Central memory CD4-positive, alpha-beta T cell (primary cell): ENCODE measurements at places on chromosomes 7 and 10.
A peak's percentile ranks its signal among the peaks of the same experiment; 100 is the strongest.

- peak; percentile 8 for DNase-seq
Measured at GRCh38 chr7:103573479-103574058, 127.6 kb upstream of the SLC26A5 start.

GRCh38 chr7:31819031-31819430, 132.0 kb downstream of the PPP1R17 start:
- DNase-seq, result no peak

- no peak for DNase-seq
Measured at GRCh38 chr10:99425204-99425603, 5.2 kb downstream of the GOT1 start.

DNA sequence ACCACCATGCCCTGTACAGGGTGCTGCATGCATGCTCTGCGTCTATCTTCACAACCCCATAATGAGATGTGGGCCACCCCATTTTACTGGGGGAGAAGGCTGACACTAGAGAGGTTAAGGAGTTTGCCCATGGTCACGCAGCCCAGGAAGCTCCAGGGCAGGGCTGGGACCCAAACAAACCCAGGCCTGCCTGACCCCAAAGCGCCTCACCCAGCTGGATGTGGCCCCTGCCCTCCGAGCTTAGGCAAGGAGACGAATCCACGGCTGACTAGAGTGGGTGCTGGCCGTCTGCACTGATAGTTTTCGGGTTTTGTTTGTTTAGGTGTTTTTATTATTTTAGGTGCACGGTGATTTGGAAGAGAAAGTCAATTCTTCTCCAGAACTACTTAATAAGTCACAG, 65.7 kb downstream of the CHST15 start:
- DNase-seq, result no peak

DNA sequence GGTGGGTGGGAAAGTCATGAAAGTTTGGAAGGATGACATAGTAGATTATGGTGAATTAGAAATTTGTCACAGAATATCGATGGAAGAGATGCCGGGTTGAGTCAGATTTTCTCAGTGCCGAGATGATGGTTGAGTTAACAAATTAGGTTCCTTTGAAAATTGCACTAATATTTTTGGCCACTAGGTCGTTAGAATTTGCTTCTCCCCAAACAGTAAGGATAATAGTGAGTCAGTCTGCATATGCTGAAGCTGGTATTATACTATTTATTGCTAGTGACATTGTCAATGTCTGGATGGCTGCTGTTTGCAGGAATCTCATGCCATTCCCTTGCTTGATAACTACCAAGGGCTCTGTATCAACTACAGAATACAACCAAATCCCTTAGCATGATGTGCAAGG, 37.7 kb upstream of the MINDY3 start:
- no peak for DNase-seq

GRCh38 chr7:154856733-154857132, 146.2 kb downstream of the PAXIP1 start:
- DNase-seq, result no peak

GRCh38 chr7:112726076-112726475, 64.1 kb downstream of the TMEM168 start:
- DNase-seq, result no peak

DNA sequence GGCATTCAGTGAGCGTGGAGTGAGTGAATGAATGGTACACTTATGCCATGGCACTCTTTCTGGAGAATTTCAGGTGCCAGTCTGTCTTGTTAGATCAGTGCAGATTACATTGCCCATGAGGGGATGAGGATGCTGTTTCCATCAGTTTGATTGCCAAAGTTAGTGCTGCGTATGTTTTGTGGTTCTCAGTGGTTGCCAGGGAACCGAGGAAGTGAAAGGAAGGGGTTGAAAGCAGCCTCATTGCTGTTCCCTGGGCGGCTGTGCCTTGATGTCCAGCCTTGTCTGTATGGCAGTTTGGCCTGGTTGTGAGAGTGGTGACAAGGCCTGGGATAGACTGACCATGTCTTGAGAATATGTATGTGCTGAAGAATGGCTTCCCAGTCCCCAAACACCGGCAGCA, 30.2 kb downstream of the WBP1L start:
- peak; percentile 25 for DNase-seq

DNA sequence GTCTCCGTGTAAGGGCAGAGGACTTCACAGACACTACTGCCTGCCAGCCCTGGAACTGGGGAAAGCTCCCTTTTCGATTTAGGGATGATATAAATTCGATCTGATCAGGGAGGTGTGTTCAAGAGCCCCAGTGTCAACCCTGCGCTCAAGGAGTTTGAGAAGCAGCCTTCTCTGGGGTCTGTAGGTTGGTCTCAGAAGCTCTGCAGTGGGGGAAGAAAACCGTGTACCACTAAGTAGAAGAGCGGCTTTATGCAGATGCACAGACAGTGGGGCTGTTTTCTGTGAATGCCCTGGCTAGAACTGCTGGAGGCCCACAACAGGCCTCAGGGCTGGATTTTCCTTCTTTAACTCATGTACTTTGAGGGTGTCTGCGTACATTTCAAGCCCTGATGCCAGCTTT, 6.3 kb upstream of the TBX20 start:
- DNase-seq, result no peak

- DNase-seq, result peak; percentile 15
Measured at GRCh38 chr7:106542550-106543220, 118.3 kb downstream of the CCDC71L start.

GRCh38 chr10:103659674-103660363, 166.3 kb downstream of the NEURL1 start:
- peak; percentile 55 for DNase-seq

DNA sequence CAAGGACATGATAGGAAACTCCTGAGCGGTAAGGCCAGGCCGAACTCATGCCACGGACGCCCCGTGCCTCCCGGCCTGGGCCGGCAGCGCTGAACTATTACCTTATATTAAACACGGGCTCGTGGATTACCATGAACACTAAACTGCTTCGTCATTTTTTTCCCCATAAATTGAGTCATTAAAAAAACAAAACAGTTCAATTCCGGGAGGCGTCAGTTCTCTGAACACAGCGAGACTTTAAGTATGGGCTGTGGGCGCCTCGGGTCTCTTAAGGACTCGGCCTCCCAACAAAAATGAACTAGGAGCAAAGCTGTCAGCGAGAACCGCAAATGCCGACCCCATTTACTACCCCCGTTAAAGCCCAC, 519 bp downstream of the PITRM1 start:
- DNase-seq, result no peak

- DNase-seq, result no peak
Measured at GRCh38 chr10:55668326-55668922, 692.6 kb downstream of the ZWINT start.

DNA sequence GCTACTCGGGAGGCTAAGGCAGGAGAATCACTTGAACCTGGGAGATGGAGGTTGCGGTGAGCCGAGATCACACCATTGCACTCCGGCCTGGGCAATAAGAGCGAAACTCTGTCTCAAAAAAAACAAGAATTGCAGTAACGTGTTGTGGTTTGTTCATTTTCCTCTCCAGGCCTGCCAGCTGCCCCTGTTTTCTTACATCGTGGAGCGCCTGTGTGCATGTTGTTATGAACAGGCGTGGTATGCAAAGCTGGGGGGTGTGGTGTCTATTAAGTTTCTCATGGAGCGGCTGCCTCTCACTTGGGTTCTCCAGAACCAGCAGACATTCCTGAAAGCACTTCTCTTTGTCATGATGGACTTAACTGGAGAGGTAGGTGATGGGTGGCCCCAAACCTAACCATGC, 52.1 kb downstream of the TRRAP start:
- DNase-seq, result no peak

DNA sequence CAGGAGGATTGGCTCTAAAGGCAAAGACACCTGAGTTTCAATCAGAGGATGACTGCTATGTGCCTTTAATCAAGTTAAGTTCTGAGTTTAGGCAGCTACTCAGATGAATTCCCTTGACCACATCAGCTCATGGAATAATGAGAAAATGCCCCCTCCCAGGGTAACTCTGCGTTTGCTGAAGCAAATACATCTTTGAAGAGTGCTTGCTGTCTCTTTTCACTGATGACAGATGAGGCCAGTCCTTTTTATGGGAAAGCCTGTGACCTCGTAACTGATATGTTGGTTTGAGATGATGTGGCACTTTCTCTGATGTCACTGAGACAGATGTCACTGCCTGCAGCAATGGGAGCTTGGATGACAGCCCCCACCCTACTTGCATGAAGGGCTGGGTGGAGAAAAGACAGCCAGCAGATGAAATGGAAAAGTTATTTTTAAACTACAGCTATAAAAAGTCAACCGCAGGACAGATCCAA, 43.7 kb upstream of the DGKI start:
- DNase-seq, result no peak

- DNase-seq, result no peak
Measured at GRCh38 chr7:104264285-104264684, 56.5 kb upstream of the ORC5 start.

- no peak for DNase-seq
Measured at GRCh38 chr7:1137517-1138167, 22.4 kb downstream of the ZFAND2A start.

DNA sequence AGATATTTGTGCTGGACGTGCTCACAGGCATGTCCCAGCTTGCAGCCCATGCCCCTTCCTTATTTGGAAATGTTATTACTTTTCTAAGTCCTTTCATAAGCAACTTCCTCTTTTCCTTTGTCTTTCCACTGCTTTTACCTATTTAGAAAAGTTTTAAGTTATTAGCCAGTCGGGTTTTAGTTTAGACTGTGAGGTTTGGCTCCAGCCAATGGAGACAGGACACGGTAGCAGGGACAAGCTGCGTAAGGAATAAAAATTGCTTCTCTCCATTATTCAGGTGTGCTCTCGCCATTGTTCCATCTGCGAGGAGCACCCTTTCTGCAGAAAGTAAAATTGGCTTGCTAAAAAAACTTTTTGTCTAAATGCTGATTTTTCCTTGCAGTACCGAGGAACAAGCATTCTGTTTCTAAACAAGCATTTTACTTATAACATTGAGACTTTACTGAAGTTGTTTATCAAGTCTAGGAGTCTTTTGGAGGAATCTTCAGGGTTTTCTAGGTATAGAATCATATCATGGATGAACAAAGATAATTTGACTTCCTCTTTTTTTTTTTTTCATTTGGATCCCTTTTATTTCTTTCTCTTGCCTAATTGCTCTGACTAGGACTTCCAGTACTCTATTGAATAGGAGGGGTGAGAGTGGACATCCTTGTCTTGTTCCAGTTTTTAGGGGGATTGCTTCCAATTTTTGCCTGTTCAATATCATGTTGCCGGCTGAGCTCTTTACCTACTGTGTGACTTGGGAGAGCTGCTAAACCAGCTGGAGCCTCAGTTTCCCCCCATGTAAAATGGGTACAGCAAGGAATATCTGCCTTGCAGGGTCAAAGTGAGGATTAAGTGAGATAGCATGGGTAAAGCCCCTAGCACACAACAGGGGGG, 63.8 kb downstream of the ALOX5 start:
- no peak for DNase-seq

- no peak for DNase-seq
Measured at GRCh38 chr10:118107541-118107940, 60.8 kb upstream of the RAB11FIP2 start.

DNA sequence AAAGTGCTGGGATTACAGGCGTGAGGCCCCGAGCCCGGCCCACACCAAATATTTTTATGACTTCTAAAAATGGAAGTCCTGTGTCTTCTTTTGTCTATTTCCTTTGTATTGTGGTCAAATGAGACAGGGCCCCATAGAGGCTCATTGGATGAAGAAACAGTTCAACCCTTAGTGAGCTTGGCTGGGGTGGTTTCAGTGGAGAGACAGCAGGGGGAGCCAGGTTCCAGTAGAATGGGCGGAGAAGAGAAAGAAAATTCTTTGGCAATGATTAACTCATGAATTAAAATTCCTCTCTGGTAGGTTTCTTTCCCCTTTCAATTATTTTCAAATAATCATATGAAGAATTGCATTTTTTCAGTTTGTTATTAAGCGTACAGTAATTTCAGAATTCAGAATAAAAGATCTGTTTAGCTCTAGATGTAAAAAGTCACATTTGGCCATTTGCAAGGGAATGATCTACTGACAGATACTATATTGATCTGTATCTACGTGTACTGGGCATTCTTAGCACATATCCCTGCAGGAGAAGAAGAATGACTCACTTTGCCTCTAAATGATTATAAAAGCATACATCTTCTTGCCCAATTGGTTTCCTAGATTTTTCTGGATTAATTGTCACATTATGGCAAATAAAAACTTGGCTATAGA, 43.2 kb downstream of the PNLIPRP3 start:
- no peak for DNase-seq

GRCh38 chr7:101932083-101932482, 114.7 kb downstream of the CUX1 start:
- DNase-seq, result no peak

GRCh38 chr10:132910901-132911785, 31.2 kb downstream of the CFAP46 start:
- no peak for DNase-seq

DNA sequence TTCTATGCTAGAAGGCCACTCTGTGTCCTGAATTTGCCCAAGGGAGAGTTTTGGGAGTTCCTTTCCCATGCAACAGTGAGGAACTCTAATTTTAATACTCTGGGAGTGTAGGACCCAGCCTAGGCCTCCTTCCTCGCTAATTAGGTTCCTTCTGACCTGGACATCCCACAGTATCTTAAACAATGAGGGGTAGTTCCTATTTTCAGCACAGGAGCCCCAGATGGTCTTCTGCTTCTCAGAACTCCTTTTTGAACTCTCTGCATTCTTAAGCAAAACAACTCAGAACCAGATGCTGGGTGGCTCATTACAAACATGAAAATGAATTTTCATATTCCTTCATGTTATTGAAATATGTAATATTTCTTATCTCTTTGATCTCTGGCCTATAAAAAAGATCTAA, 116.9 kb downstream of the LRMDA start:
- DNase-seq, result no peak

- DNase-seq, result no peak
Measured at GRCh38 chr7:19376538-19376937, 231.3 kb upstream of the FERD3L start.

GRCh38 chr10:18659819-18660535, 746 bp downstream of the ARL5B start:
- no peak for DNase-seq

DNA sequence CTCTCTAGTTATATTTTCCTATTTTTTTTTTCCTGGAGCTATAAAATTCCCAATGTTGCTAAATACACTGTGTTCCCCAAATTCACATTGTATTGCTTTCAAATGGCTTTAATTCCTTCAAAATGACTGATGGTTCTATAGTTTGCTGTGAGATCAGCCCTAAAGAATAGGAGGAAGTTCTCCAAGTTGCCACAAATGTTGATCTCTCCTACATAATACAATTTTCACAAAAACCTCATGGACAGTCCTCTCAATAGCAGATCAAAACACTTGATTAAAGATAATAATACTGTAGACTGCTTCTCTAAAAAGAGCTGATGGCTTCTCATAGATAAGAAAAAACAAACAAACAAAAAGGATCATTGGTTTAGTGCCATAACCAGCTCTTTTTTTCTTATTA, 97.8 kb upstream of the CAV2 start:
- DNase-seq, result no peak

- no peak for DNase-seq
Measured at GRCh38 chr10:48307711-48308018, 1.2 kb downstream of the MAPK8 start.
